NCI-H2081 treated with DMSO at 0.1 percent for 48 hours (cell line): ENCODE measurements at places on chromosomes 5 and 9.

DNA sequence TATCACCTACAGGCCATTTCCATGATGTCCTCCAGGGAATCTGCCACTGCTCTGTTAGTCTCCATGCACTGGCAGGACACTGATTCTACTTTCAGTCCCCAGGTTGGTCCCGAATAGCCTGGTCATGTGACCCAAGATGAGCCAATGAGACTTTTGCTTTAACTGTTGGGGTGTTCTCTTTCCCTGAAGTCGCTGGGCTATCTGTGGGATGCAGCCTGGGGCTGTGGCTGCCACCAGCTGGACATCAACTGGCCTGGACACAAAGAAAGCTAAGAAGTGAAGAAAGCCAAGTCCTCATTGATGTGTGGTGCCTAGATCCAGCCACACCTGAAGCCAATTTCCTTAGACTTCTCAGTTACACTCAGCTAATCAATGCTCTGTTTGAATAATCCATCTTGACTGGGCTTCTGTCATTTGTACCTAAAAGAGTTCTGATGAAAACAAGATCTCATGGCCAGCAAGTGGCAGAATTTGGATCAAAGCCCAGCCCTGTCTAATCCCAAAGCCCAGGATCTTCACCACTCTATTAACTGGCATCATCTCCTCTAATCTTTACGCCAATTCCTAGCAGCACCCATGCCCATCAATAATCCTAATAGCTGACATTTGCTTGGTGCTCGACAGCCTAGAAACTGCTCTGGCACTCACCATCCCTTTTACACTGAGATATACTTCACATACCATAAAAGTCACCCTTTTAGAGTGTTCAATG lies 37.0 kb downstream of the SH3PXD2B start:
- no peak for DNase-seq

- DNase-seq = no peak
These were observed 5.1 kb downstream of the MYMK start for GRCh38 chr9:133519693-133520092.

GRCh38 chr5:27479859-27480258 lies 441.5 kb upstream of the CDH9 start:
- no peak for DNase-seq

DNA sequence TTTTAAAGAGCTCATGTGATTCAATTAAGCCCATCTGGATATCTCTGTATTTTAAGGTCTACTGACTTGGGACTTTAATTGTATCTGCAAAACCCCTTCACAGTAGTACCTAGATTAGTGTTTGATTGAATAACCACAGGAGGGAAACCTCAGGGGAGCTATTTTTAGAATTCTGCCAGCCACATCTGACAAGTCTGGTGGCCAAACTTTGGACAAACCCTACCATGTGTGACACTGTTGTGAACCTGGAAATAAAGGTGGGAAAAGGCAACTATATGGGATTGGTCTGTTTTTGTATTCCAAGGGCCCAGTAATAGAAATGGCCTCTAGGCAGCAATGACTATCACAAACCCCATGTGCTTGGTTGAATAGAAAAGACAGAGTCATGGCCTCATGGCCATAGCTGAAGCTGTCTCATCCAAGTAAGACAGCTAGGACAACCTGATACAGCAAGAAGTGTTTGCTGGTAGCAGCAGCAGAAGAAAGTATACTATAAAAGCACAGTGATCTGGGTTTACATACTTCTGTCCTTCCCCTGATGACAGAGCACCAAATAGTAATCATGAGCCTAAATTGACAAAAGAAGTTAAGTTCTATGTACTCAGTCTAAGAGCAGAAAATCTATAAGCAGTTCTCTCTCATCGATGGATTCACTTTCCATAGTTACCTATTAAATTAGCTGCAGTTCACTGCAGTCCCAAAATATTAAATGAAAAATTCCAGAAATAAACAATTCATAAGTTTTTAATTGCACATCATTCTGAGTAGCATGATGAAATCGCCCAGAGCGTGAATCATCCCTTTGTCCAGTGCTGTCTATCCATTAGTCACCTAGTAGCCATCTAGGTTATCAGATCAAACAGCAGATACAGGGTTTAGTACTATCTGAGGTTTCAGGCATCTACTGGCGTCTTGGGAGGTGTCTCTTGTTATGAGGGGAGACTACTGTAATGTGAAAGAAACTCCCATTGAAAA lies 189.8 kb downstream of the ARHGAP26 start:
- no peak for DNase-seq

DNA sequence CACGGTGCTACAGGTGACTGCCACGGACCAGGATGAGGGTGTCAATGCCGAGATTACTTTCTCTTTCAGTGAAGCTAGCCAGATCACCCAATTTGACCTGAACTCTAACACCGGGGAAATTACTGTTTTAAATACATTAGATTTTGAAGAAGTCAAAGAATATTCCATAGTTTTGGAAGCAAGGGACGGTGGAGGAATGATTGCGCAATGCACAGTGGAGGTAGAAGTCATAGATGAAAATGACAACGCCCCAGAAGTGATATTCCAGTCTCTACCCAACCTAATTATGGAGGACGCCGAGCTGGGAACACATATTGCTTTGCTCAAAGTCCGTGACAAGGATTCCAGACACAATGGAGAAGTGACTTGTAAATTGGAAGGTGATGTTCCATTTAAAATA lies 1.2 kb downstream of the PCDHGB4 start:
- no peak for DNase-seq

- DNase-seq = no peak
These were observed 155.7 kb upstream of the SH3GL2 start for GRCh38 chr9:17422994-17423680.

DNA sequence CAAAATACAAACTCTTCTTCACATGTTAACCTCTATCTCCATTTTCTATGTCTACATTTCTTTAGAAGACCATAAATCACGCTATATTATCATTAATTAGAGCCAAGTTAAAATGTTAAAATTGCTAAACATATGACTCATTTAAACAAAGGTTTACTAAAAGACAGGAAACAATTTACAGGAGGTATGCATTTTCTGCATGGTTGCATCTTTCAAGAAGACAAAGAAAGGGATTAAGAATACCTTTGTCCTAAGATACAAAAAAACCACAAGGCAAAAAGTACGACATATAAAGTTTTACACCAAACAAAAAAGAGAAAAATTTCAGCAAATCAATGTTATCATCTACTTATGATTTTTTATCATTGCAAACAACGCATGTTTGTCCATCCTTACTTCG lies 324.4 kb downstream of the PDE4D start:
- DNase-seq = no peak

DNA sequence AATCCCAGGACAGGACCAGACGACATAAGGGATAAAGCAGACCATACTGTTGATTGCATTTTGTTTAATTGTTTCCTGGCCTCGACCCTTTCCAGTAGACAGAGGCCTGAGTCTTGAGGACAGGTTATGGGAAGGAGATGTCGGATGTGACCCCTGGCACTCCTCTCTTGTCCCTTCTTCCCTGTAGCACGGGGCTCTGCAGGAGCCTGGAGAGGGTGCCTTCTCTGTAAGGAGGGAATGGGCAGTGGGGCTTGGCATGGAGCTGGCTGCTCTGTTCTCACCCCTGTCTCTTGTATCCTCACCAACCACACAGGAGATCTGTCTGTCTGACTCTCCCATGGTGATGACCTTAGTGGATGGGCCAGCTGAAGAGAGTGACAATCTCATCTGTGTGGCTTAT lies 40.1 kb upstream of the SLC2A8 start:
- DNase-seq = no peak

- DNase-seq = no peak
These were observed 45.4 kb downstream of the ENTREP1 start for GRCh38 chr9:69370430-69370829.

DNA sequence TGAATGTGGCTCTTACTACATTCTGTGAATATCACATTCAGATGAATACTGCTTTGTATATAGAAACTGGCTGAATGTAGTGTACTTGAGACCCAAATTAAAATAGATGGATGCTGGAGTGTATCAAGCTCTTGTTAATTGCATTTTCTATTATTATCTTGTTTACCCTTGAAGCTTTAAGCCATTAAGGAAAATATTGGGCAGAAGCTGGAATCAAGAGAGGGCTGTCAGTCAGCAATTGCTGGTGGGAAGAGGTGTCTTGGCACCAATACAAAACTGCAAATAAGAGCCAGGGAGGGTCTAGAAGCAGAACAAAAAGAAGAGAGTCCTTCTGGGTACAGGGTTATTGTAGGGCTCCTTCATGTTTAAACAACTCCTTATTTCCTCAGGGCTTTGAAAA lies 38.8 kb downstream of the MUSK start:
- DNase-seq = no peak

GRCh38 chr5:56329652-56330051 lies 96.5 kb upstream of the ANKRD55 start:
- no peak for DNase-seq

- DNase-seq = no peak
These were observed 549.4 kb downstream of the LRRC70 start for GRCh38 chr5:63128018-63128417.

DNA sequence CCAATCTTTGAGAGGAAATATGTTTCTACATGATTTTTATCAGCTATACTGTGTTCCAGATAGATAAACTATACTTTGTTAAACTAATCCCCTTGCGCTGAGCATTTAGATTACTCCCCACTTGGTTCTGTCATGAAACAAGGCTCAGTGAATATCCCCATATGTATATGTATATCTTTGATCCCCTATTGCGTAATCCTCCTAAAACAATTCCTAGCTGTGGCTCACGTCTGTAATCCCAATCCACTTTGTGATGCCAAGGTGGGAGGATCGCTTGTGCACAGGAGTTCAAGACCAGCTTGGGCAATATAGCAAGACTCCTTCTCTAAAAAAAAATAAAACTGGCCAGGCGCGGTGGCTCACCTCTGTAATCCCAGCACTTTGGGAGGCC lies 2.7 kb downstream of the PHYHD1 start:
- no peak for DNase-seq

GRCh38 chr9:94639061-94639998 lies at the start of gene FBP1:
TSS of gene FBP1 (minus strand) at chr9:94639518. CDS start at chr9:94639310, 208 bp downstream.
- DNase-seq = no peak
